Heart right ventricle (tissue), 16 donors: ENCODE measurements at places on chromosomes 13 and 19. TPM values are rescaled to one million over a fixed set of nuclear protein-coding genes. Genes with fewer than 3 reads are reported as not detected.

The KL gene
- total RNA-seq: 1.2 TPM

The FZR1 gene
- 27.9 TPM for total RNA-seq

The LAIR1 gene
- total RNA-seq: 36.3 TPM

- no peak overlapping the region for H3K4me3 ChIP-seq
- H3K36me3 ChIP-seq: no peaks in the 10 kb centered on the region
- H3K27me3 ChIP-seq: no peaks in the 10 kb centered on the region
- DNase-seq: no peak
Measured at GRCh38 chr13:41981951-41982715, 21.2 kb upstream of the VWA8 start.

GRCh38 chr19:47778954-47779351 is 450 bp downstream of the SELENOW start:
- peaks cover 42% of the 10 kb centered on the region for H3K4me1 ChIP-seq
- H3K36me3 ChIP-seq: no peaks in the 10 kb centered on the region
- H3K27me3 ChIP-seq: no peaks in the 10 kb centered on the region
- H3K27ac ChIP-seq: peak overlapping the region; percentile 100
- peak overlapping the region; percentile 89 for H3K4me3 ChIP-seq
- DNase-seq: peak; percentile 47

DNA sequence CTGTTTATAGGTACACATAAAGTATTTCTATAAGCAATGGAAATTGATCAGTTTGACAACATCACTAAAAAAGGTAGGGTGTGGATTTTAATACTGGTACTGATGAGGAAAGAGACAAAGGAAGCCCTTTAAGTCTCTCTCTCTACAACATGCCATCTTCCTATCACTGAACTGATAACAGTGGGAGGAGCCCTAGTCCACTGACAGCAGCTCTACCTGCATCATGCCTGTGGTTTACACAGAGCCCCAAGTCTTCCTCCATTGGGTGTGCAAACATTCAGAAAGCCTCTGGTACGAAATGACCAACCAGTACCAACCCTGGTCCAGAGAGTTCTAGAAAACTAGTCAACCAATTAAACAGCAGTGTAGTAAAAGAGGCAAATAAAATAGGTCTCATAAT is 53.4 kb downstream of the KLF12 start:
- H3K27ac ChIP-seq: no peak overlapping the region
- no peak for DNase-seq

- H3K27ac ChIP-seq: no peak overlapping the region
- no peaks in the 10 kb centered on the region for H3K36me3 ChIP-seq
- DNase-seq: no peak
- no peaks in the 10 kb centered on the region for H3K4me1 ChIP-seq
Measured at GRCh38 chr13:29324601-29325000, 270.9 kb downstream of the SLC7A1 start.

DNA sequence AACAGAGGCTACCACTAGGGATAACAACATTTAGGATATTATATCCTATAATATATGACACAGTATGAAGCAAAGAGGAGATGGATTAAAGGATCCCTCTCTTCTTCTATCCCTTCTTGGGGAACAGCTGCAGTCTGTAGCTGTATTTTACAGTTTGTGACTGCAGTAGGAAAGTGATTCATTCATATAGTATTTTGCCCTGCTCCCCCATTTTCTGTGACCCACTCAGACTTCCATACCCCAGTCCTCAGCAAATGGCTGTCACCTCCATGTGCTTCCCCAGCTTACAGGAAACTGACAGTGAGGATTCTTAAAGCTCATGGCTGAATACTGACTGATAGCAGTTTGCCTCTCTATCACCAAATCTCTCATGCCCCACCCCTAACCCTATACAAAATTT is 27.5 kb downstream of the MICU2 start:
- no peaks in the 10 kb centered on the region for H3K4me1 ChIP-seq
- H3K27ac ChIP-seq: no peak overlapping the region
- no peak for DNase-seq
- no peaks in the 10 kb centered on the region for H3K36me3 ChIP-seq

GRCh38 chr19:4032436-4032835 is 24.9 kb downstream of the PIAS4 start:
- H3K36me3 ChIP-seq: peaks cover 84% of the 10 kb centered on the region
- no peak for DNase-seq
- H3K4me3 ChIP-seq: no peak overlapping the region
